ENCODE measurements at places on chromosomes 6 and 20. TPM values are rescaled to one million over a fixed set of nuclear protein-coding genes. Genes with fewer than 3 reads are reported as not detected.

The ASIP gene
- 1.0 TPM for total RNA-seq

The FHL5 gene
- 2.1 TPM for total RNA-seq

The VARS2 gene
- total RNA-seq, result 12.5 TPM

The NRSN1 gene
- total RNA-seq, result not detected

The RGS19 gene
- total RNA-seq, result 5.2 TPM

The ZNF318 gene
- total RNA-seq, result 6.3 TPM

The PGBD1 gene
- 4.2 TPM for total RNA-seq

The FGD2 gene
- 7.3 TPM for total RNA-seq

The ADNP gene
- total RNA-seq, result 41.8 TPM

The BMP5 gene
- total RNA-seq, result 11.5 TPM

The CLPSL1 gene
- total RNA-seq, result not detected

The PPP1R14C gene
- 14.1 TPM for total RNA-seq

The UTRN gene
- total RNA-seq, result 149 TPM

The MOXD1 gene
- total RNA-seq, result 1.0 TPM

The ANKRD6 gene
- 4.2 TPM for total RNA-seq

The ADGRG6 gene
- 26.1 TPM for total RNA-seq

The ZNF341 gene
- 1.0 TPM for total RNA-seq

The SEMG1 gene
- not detected for total RNA-seq

The JPH2 gene
- total RNA-seq, result 85.1 TPM

The BPIFA1 gene
- total RNA-seq, result not detected

Measured in skeletal muscle tissue (tissue), 5 donors.